ENCODE measurements at places on chromosomes 1 and 21.

DNA sequence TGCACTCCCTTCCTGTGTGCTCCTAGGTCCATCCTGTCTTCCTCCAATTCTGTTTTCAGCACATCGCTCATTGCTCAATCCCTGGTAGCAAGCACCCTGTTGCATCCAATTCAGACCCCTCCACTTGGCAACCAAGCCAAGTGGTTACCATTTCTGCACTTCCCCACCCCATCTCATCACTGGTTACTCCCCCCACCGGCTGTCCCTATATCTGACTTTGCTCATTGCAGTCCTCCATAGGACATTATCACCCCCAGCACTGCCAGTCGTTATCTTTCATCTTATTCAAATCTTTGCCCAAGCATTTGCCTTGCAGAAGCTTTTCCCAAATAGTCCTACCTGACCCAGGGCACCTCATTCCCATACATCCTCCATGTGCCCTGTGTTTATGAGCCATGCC lies 2.1 kb upstream of the TMEM9 start:
- DNase-seq, result no peak

DNA sequence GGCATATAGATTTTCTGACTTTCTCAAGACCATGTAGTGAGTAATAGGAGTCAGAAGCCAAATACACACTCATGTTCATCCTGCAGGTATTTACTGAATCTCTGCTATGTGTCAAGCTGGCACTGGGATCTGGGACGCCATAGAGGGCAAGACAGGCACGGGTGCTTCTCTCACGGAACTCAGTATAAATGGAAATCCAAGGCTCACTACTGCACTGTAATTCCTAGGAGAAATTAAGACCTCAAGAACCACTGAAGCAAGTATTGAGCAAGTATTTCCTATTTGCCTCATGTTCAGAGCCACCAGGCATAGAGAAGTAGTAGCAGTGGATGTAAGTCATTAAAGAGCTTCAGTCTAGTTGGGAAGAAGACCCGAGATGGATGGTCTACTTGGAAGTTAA lies 38.9 kb downstream of the EIF2D start:
- DNase-seq, result no peak

- no peak for DNase-seq
These were observed 116.3 kb upstream of the CACYBP start for GRCh38 chr1:174883409-174883808.

DNA sequence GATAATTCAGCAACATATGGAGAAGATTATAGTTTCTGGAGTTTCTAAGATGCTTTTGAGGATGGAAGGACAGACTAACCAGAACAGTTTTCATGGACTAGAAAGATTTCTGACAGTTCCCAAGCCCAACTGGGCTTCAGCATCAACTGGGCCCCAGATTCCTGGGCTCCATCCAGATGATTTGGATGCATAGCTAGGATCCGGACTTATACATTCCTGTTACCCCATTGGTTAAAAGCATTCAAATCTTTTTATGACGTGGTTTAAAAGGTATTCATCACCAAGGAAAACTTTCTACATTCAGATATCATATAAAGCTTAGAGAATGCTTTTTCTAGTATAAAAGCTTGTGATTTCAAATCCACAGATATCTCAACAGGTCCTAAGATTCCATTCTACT lies 29.7 kb downstream of the TSHB start:
- no peak for DNase-seq

GRCh38 chr1:104463126-104463697 lies 713.5 kb downstream of the AMY1C start:
- DNase-seq, result no peak

- DNase-seq, result no peak
These were observed 55.0 kb downstream of the S1PR1 start for GRCh38 chr1:101291562-101292380.

DNA sequence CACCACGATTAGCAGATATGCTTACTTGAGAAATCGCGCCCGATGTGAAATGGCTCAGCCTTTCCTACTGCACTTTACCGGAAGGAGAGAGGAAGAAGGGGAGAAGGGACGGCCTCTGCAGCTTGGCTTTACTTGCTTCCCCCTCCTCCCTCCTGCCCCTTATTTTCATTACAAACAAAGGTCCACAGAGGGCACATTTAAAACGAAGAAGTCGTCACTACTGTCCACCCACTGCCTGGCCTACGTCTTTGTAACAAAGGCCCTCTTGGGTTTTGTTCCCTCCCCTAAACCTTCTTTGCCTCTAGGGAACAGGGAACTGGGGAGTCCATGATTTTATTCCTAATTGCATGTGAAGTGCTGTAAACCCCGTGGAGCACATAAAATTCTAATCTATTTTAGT lies 308.5 kb downstream of the LMX1A start:
- DNase-seq, result no peak

GRCh38 chr1:9691108-9691445 lies 39.5 kb downstream of the PIK3CD start:
- DNase-seq, result no peak

DNA sequence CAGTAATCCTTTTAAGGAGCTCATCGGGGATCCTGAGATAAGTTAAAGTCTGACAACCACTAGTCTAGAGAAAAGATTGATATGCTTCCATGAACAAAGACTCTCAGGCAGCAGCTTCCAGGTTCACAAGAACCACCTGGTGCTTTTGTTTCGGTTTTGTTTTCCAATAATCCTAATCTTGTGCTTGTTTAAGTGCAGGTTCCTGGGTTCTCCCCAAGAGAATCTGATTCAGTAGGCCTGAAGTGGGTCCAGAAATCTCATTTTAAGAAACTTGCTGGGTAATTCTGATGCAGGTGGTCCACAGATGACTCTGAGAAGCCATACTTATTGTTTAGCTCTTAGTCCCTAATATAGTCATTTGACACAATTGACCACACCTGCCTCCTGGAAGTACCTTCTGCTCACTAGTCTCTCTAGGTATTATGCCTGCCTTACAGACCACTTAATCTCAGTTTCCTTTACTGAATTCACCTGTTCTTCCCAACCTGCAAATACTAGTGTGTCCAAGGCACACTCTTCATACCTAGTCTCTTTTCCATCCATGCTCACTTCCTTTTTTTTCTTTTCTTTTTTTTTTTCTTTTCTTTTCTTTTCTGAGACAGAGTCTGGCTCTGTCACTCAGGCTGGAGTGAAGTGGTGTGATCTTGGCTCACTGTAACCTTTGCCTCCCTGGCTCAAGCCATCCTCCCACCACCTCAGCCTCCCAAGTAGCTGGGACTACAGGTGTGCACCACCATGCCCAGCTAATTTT lies 20.5 kb upstream of the FRRS1 start:
- DNase-seq, result no peak

DNA sequence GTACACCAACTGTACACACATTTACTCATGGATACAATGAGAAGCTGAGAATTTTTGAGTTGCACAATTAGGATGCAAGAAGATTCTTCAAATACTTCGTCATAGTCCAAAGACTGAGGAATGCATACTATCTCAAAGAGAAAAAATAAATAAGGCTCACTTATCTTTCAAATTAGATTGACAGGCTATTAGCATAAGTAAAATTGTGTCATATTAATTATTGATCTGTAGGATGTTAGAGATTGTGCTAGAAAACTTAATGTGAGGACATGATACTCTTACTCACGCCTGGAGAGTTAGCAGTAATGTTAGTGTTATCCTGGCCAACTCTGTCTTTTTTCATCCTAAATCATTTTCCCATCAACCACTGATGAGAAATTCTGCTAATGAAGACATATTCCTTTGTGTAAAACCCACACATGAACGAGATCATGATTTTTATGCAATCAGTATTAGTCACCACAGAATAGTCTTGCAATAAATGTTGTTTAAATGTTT lies 659.0 kb downstream of the LTN1 start:
- no peak for DNase-seq

DNA sequence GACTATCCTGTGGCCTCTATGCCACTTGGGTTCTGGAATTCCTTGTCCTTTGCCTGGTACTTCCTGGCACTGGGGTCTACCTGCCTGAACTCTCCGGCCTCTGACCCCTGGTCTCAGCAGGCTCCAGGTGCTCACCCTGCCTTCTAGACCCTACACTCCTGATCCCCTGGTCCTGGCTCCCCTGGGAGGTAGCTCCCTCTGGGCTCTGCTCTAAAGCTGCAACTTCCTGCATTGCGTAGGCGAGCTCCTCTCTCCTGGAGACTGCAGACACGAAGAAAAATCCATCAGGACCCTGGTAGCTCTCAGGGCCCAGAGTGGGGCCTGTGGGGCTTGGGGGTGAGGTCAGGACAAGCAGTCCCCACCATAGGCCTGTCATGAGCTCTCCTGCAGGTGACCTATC lies 7.8 kb upstream of the PLEKHG5 start:
- DNase-seq, result no peak

DNA sequence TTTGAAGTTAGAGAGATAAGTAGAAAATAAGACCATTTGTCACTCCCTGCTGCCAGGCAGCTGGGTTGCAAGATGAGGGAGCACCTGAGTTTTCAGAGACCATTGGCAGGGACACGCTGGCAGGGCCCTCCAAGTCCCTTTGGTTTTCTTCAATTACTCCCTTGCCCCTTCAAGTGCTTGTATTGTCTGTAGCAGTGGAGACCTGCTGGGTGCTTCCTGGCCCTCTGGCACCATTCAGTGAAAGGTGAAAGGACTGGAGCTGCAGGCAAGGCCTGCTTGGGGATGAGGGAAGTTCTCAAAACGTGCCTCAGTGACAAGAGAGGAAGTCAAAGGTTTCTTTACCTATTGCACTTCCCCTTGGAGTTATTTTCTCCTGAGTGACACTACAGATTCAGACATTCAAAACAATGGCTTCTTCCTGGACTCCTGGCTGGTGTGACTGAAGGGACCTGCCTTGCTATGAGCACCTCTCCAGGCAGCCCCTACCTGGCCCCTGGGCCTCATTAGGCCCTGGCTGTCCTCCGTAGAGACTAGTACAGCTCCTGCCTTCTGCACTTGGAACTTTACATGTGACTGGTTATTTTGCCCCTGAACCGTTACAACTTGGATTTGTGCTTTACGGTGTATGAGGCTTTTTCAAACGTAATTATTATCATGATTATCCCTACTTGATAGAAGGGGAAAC lies 100.1 kb downstream of the C1orf21 start:
- no peak for DNase-seq

DNA sequence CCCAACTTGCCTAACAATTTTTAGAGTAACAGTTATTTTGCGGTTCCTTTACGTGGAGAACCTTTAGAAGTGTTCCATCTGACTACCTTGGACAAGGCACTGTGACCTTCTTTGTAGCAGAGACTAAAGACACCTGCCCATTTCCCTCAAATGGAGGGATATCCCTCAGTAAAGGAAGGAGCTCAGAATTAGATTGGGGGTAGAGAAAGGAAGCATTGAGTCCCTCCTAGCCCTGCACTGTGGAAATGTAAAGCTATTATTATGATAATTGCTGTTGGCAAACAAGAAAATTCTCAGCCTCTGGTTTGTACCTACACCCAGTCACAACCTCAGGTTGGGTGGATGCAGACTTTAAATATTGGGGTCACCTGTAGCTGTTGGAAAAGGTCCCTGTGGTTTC lies 72.6 kb upstream of the MACF1 start:
- no peak for DNase-seq

GRCh38 chr1:213688655-213689054 lies 299.1 kb upstream of the PROX1 start:
- no peak for DNase-seq

DNA sequence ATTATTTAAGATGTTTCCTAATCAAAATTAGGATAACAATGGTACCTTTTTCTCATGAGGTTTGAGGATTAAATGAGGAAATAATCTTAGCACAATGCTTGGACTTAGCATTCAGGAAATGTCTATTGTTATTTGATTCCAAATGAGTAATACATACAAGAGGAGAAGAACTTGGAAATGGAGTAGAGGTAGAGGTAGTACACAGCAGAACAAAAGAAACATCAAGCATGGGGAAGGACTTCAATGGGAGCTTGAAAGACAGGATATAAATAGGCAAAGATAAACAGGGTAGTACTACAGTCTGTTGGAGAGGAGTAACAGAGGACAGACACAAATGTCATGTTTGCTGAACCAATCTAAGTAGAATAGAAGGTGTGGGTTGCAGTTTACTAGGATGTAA lies 59.5 kb upstream of the RGS2 start:
- DNase-seq, result no peak

DNA sequence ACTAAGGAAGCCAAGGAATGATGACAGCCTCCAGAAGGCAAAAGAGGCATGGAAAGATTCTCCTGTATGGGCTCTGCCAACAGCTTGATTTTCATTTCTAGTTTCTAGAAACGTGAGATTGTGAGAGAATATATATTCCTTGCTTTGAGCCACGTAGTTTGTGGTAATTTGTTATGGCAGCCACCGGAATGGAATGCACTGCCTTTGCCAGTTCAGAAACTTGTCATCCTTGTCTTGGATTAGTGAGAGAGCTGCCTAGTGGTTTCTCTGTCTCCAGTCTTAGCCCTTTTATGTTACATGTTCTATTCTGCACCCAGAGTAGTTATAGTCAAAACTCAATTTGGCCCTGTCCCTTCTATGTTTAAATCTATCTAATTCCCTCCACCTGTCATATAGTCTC lies 216.0 kb upstream of the PTGFR start:
- no peak for DNase-seq

DNA sequence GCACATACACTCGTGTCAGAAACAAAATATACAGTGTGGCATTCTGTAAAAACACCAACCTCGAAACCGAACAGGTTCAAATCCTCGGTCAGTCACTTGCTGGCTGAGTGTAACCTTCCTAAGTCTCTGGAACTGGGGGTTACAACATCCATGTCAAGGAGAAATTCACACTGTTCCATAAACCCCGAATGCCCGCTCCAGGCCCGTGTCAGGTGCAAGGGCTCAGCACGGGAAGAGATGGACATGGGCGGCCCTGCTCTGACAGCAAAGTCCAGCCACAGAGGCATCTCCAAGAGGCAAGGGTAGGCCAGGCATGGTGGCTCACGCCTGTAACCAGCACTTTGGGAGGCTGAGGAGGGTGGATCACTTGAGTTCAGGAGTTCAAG lies 79.5 kb downstream of the SLC66A1 start:
- no peak for DNase-seq

DNA sequence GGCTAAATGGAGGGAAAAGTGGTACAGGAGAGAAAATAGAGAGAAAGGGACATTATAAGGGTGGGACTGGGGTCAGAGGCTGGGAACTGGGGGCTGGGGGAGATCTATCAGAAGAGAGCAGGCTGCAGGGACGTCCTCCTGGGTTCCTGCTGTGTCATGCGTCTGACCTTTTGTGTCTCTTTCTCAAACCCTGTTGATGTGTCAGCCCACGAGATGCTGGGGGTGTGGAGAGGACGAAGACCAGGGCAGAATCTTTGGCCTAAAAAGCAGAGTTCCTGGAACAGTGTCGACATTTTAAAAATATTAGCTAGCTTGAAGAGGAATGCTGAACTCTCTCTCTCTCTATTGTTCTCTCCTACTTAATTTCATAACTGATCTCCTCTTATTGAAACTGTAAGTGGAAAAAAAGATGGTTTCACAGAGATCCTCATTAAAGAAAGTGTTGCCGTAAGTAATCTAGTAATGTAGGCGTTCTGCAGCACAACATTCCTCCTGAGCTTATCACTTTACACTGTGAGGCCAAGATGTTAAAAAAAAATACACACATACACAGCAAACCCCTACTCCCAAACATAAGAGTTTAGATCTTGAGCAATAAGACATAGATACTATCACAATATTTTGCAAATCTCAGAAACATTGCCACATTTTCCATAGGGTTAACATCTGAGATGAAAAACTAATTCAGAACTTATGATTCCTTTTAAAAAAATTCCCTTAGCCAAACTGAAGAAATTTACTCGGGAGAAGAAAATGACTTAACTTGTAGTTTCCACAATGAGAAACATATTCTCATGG lies 52.6 kb downstream of the RUNX1 start:
- no peak for DNase-seq

All from effector CD4-positive, alpha-beta T cell (primary cell).